ENCODE measurements at places on chromosomes 12 and 14.

DNA sequence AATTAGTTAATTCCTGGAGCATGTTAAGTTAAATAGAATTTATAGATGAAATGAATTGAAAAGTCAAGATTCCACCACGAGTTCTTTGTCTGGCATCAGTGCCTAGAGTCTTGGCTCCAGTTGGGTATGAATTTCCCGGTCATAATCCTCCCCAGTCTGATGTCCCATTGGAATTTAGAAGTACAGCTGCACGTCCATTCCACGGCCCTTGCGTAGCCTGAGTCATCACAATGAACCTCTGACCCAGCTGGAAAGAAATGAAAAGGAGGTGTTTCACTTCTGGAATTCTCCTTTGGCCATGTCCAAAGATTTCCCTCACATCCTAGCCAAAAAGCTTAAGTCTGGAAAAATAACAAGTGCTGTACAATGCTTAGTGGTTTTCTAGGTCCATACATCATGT, 122.7 kb downstream of the KICS2 start:
- peak; percentile 27 for DNase-seq

DNA sequence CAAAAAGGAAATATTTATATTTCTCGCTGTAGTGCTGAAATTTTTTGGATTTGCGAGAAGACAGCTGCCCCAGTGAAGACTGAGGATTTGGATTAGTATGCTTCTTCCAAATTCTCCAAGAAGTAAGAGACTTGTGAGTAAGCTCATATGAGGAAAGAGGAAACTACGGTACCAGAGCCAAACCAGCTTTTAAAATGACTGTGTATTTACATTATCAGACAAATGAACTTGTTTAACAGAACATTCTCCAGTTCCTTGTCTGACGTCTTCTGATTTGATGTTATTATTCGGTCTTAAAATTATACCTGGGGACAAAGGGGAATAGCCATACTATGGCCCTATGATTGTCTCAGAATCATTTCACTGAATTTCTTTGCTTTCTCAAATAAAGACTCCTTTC, 8.0 kb downstream of the CLEC12B start:
- no peak for DNase-seq

- DNase-seq: no peak
These were observed 40.5 kb downstream of the RESF1 start for GRCh38 chr12:31999692-32000091.

DNA sequence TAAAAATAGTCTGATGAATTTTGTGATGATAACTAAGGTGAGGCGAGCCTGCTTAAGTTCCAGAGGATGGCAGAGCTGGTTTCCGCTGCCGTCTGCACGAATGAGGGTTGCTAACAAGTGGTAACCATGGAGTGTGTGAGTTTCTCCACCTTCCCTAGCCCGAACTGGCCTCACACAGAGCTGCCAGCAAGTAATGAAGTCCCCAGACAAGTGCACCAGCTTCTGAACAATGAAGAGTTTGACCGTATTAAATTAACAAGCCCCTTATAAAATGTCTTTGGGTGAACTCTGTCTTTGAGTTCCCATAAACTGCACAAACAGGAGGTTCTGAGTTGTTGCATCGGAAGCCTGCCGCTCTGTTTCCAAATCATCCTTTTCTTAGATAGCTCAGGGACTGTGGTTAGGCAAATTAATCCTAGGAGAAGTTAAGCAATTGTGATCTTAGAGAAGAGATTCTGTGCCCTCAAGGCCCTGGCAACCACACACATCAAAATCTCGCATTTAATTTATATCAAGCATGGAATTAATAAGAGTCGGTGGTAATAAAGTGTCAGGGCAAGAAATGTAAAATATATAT, 274.1 kb upstream of the DAAM1 start:
- no peak for DNase-seq

DNA sequence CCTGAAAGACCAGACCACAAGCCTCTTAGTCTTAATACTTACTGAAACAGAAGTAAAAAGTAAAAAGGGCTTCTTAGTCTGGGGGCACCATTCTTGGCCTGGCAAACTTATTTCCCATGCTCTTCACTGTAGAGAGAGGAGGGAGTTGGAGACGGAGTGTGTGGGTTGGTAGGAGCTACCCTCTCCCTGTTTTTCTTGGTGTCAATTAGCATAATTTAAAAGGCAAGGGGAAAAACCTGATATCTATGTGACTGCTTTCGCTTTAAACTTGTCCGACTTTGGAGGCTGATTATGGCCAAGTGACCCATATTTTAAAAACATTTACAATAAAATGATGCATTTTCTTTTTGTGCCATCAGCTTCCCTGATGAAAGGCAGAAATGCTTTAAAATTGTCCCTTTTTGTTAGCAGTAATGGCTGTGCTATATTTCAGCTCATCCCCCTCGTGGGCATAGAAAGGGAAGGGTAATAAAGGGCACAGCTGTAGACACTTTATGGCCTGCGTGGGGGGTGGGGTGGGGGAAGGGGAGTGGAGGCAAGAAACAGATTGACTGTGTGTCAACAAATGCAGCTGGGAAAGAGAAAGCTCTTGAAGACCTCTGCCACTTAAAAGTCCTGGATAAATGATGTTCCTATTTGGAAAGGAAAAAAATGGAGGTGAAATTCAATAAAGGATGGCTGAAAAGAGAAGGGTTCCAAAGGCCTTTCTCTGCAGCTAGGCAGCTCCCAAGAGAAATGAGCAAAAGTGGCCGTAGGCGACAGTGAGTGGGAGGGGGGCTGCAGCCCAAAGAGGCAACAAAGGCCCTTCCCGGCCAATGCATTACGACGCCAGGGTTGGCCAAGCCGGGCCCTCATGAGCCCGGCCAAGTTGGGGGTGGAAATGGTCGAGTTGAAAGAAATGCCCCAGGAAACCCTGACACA, 57.5 kb upstream of the TMEM263 start:
- no peak for DNase-seq

- DNase-seq: no peak
These were observed 25.8 kb downstream of the GALNT16 start for GRCh38 chr14:69285661-69286255.

GRCh38 chr12:101230547-101230946, 20.5 kb upstream of the SLC5A8 start:
- DNase-seq: no peak

- DNase-seq: no peak
These were observed 103.1 kb downstream of the METTL25 start for GRCh38 chr12:82461393-82461792.

GRCh38 chr14:70257526-70257925, 68.8 kb upstream of the SLC8A3 start:
- peak; percentile 60 for DNase-seq

DNA sequence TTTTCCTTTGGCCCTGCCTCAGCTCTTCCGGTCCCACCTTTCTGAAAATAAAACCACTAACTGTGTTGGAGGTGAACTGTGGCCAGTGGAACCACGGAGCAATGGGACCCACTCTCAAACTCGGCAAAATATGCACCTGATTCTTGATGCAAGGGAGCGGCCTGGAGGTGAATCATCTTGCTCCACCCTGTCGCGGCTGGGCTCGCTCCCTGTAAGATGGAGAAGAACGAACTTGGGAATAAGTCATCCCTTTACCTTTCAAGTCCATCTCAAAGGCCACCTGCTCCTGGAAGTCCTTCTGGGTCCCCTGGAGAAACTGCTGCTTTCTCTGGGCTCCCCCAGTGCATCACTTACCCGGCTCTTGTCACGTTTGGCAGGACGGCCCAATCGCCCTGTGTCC, 309.9 kb downstream of the BCL11B start:
- DNase-seq: no peak

- DNase-seq: peak; percentile 3
These were observed 40.4 kb downstream of the CAPS2 start for GRCh38 chr12:75289753-75290152.

DNA sequence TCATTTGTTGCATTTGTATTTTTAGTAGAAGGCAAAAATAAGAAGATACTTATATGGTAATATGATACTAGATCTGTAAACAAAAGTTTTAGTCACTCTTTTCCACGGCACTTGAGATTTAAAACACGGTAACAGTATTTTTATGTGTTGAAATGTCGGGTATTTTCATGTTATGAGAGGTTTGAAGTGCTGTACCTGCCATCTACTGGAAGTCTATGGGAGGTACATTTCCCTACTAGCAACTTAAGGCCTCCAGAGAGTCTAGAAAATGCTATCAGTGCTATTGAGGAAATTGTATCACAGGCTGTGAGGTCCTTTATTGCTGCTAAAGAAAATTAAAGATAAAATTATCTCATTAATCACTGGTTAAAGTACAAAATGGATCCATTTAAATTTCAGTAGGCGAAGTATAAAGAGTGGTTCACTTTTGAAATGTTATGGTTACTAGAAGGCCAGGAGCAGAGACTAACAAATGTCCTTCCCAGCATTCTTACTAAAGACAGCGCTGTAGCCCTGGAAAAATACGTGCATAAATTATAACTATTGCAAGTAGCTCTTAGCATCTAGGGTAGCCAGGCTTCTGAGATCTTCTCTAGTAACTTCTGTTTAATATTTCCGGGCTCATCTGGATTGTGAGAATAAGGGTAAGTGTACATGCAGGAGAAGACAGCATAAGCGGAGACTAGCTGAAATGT, 77.6 kb upstream of the PRKD1 start:
- no peak for DNase-seq

DNA sequence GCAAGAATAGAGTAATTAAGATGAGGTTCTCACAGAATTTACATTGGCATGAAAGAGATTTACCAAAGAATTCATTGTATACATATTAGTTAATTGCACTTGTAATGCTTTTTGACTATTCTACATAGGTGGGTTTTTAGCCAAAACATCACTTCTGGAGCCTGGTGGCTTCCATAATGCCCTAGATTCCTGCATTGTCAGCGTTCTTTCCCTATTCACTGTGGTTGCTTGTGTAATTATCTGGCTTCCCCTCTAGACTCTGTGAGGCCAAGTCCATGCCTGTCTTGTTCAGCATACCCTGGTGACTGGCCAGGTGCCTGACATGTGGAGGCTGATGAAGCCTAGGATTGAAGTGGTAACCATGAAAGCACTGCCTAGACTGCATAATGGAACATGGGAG, 41.2 kb downstream of the TDP1 start:
- DNase-seq: no peak

DNA sequence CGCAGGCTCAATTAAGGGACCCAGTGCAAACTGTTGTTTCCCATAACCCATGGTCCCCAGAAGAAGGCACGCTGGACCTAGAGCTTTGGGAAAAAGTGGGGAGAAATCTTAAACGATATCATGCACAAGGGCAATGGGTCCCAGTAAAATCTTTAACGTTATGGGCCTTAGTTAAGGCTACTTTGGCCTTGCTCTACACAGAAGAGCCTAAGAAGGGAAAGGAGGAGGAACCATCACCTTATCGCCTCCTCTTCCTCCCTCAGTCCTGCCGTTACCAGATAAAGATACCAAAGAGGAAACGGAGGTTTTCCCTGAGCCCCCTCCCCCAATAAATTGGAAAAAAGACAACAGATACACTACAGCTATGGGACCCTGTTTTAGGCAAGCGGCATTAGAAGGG, 116.9 kb downstream of the PPHLN1 start:
- no peak for DNase-seq

- DNase-seq: no peak
These were observed 43.6 kb downstream of the IRF2BPL start for GRCh38 chr14:76984787-76985375.

DNA sequence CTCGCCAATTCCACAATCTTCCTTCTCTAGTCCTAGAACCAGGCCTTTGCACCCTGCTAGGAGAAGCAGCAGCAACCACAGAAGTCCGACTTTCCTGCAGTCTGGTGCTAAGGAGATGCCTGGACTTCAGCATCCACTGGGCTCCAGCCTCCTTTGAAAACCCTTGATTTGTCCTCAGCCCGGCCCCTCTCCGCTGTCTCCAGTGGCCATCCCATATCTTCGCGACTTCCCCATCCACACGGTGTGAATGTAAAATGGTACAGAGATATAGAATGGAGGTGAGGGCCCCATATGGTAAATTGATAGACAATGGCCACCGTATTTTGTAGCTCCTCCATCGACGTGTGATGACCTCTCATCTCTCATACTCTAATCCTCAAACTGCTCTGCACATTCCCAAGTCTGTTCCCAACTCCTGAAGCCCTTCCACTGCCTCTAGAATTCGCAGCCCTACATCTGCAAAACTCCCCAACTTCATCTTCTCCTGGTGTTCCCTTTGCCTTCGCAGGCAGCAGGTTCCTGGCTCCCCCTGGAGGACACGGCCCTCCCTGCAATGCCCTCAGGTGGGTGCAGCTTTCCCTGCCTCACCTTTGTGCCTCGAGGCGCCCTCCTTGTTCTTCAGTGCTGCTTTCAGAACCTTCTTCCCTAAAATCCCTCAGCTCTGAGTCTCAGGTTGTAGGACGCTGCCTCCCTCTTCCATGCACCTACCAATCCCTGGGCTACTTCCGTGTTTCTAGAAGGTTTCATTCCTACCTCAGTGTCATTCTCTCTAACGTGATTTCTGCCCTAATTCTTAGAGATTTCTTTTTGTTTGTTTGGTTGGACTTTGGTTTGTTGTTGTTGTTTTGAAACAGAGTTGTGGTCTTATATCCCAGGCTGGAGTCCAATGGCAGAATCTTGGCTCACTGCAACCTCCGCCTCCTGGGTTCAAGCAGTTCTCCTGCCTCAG, 36.7 kb downstream of the TMBIM6 start:
- DNase-seq: peak; percentile 42

GRCh38 chr12:25994901-25995625, 36.6 kb downstream of the RASSF8 start:
- DNase-seq: no peak

DNA sequence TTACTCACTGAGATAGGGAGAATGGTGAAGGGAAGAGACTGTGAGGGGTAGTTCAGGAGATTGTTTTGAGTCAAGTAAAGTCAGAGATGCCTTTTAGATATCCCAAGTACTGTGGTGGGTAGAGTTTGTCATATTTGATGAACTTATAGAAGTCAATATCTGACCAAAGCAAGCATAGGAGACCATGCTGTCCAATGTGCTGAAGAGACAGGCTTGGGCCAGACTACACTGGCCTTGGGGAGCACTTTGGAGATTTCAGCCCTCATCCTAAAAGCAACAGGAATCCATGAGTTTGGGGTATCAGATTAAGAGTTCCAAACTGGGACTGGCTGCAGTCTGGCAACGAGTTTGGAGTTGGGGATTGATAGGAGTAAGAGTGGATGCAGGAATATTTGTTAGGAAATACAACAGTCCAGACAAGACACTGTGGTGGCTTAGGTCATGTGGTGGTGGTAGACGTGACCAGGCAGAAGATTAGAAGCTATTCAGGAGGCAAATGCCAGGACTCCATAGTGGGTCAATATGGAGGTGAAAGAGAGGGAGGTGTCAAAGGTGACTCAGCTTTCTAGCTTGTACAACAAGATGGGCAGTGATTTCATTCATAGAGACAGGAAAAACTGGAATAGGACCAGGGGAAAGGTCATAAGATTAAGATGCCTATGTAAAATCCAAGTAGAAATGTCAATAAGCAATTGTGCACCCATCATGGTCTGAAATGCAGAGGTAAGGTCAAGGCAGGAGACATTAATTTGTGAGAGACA, 81.9 kb downstream of the FAR2 start:
- DNase-seq: no peak

Measured in HCT116 (cell line).